T-helper 22 cell (primary cell): ENCODE measurements at places on chromosomes 5 and 9.
A peak's percentile ranks its signal among the peaks of the same experiment; 100 is the strongest.

GRCh38 chr9:125472926-125473701 is 211.5 kb downstream of the GAPVD1 start:
- DNase-seq: no peak

DNA sequence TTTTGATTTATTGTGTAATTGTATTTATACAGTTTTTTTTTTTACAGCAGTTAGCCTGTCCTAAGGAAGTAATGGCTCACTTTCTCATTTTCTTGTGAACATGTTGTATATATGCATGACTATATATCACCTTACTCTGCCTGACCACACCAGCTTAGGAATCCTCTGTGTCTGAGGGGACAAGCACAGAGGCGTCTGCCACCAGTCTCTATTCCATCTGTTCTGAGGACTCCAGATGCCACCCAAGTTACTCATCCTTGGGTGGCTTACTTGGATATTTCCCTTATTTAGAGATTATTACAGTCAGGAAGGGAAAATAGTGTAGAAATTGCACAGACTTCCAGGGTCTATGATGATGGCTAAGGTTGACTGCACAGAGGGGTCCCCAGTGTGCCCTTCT is 256.3 kb upstream of the C9orf72 start:
- DNase-seq: no peak

- DNase-seq: no peak
These were observed 7.6 kb upstream of the CXXC5 start for GRCh38 chr5:139640421-139641115.

- DNase-seq: no peak
These were observed 2.7 kb upstream of the LHX3 start for GRCh38 chr9:136207616-136208015.

DNA sequence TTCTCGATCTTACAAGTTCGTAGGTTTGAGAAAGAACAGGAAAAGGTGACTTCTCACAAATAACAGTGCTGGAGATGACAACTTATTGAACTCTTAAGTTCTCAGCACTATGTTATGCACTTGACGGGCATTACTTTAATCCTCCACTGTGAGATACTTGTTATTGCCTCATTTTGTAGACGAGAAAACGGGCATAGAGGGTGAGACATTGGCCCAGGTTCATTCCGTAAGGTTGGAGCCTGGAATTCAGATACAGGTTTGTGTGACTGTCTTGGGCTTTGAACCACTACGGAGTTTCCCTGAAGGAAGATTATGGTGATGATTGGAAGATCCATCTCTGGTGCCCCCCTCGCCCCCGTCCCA is 657 bp downstream of the MAT2B start:
- no peak for DNase-seq

DNA sequence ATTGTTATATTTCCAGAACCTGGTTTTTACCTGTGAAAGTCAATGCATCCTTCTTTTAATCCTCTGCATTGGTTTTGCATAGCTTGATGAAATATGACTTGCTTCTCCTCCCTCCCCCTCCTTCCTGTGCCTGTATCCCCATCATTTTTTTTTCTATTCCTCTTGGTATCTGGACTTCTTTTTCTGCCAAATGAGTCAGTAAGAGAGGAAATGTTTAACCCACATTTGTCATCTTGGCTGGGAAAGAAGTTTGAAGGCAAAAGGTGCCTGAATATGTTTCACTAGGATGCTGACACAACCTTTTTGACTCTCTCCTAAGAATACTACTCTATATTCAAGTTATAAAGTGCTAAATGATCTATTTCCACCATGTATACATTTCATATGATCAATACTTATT is 35.5 kb upstream of the CDKN2B start:
- DNase-seq: no peak

DNA sequence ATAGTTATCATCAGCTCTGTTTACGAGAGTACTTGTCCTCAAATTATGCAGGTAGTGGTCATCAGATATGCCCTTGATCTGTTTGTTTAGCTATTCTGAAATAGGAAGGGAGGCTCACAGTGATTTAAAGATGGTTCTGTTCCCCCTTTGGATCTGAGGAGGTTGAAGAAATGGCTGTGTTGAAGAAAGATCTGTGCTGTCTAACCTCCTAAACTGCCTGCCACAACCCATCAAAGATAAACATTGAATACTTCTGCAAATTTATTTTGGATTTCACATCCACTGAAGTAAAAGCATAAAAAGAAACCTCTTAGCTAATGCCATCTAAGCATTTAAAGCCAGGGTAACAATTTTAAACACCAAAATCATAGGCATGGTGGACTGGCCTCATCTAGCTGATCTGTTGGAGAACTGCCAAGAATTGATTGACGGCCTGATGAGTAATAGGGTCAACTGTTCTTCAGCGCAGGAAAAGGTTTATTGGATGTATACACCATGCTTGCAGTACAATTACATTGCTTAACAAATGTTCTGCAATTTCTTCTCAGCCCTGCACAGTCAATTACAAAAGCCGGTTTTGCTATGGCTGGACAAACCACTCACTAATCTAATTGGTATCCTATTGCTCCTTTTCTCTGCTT is 97.6 kb downstream of the SEMA6A start:
- no peak for DNase-seq

- no peak for DNase-seq
These were observed 111.9 kb downstream of the ZNF354C start for GRCh38 chr5:179171816-179172745.

- peak; percentile 24 for DNase-seq
These were observed 15.7 kb downstream of the TMEM8B start for GRCh38 chr9:35844628-35845270.

- no peak for DNase-seq
These were observed 92.6 kb downstream of the TLE4 start for GRCh38 chr9:79664375-79664831.

DNA sequence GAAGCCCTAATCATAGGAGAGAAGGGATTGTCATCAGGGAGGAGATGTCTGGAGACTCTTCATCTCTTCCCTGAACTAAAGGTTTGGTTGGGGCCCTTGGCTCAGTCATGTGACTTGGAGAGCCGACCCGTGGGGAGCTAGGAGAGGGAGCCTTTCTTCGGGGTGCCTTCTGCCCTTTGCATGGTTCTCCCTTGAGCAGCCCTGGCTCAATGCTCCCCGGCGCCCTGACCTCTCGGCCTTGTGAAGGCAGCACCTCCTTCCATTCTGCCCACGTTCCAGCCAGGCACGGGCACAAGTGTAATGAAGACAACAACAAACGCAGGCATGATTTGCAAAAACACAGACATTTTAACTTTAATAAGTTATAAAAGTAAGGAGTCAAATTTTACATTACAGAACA is 50.4 kb downstream of the ZNF354C start:
- DNase-seq: no peak

- DNase-seq: no peak
These were observed 233.5 kb downstream of the MAN2A1 start for GRCh38 chr5:109923205-109923604.

GRCh38 chr9:36637491-36638270 is 65.0 kb downstream of the MELK start:
- DNase-seq: no peak

- DNase-seq: no peak
These were observed 44.5 kb downstream of the SEMA4D start for GRCh38 chr9:89453452-89453851.

GRCh38 chr5:58816181-58816731 is 233.4 kb downstream of the RAB3C start:
- DNase-seq: no peak

DNA sequence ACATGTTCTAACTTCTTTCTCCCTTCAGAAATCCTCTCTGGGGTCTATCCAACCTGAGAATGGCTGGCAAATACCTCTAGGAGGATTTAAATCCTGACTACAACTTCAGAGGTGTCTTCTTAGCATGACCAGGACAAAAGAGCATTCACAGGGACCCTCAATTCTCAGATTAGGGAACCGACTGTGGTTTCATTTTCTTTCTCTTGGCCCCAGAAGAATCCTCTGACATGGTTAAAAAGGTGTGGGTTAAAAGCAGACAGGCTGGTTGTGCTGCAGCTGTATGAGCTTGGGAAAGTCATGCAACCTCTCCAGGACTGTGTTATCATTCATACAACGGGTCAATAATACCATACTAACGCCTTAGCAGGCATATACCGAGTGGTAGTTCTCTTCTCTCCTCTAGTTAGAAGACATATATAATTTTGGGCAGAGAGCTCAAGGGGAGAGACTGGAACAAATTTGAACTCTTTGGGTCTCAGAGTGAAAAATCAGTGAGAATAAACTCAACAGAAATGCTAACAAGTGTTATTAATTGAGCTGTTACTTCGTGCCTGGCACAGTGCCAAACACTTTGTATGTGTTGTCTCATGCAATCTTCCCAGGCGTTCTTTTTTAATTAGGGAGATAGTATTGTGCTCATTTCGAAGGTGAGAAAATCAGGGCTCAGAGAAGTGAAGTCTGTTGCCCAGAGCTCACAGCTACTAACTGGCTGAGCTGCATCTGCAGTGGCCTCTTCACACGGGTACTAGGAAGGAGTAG is 35.2 kb downstream of the INSYN2B start:
- DNase-seq: no peak

DNA sequence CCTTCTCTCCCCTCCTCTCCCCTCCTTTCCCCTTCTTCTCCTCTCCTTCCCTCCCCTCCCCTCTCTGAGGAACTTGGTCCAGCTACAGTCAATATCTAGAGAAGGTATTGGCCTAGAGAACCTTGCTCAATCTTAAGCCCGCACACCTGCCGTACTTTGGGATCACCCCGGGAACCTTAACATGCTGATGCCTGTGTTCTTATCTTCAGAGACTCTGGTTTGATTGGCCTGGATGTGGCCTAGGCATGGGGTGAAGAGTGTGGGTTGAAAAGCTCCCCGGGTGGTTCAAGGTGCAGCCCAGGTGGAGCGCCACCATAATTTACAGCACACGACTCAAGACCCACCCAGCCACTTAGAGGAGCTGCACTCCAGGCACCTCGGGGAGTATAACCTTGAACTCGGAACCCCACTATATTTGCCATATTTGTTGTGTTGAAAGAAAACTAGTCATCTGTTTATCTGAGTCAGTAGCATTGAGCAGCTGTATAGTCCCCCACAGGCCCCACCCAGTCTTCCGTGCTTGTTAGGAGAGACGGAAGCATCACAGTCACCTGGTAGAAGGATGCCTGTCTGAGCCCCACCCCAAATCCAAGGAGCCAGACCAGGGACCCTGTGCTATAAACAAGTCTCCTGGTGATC is 14.4 kb upstream of the PHF19 start:
- DNase-seq: peak; percentile 62

DNA sequence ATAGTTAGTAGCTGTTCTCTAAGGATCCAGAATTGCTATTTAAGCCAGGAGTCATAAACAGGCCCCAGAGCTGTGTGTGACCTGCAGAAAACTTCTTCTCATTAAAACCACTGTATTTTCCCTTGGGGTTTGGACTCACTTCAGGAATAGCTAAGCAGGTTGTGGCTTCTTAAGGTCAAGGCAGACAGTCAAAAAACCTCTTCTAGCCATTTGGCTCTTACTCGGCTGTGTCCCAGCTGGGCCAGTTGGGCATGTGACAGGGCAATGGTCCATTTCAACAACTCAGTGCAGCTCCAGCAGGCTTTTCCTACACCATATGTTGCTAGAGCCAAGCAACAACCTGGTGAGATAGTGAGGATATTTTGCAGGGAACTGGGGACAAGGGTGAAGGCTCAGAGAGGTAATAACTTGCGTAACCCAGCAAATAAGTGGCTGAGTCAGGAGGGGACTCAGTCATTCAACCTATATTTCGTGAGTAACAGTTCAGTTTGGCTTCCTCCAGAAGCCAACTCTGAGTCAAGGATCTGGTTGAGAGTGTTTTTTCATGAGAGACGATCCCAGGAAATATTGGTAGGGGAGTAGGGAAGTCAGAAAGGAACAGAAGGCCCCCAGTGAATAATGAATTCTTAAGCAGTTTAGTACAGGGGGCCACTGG is 115.4 kb upstream of the PPP2R2B start:
- DNase-seq: no peak
